Stimulated activated CD4-positive, alpha-beta T cell treated with anti-CD3 and anti-CD28 coated beads, Interleukin-15, amount 100 ng/mL, for 1 hour (primary cell): ENCODE measurements at places on chromosomes 2 and 18.
A peak's percentile ranks its signal among the peaks of the same experiment; 100 is the strongest.

DNA sequence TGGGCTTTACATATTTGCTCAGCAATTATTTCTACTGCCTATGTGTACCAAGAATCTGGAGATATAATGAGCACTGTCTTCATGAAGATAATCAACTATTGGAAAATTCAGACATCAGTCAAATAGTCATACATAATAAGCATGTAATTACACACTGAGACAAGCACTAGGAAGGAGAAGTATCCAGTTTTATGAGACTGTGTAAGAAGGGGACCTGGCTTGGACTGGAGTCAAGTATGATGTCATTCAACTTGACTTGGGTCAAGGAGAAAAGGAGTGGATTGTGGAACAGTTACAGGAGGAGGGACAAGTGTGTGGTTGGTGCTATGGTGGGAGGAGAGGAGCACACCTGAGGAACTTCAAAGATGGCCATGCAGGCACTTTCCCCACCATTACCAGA is 419.8 kb upstream of the TRIB2 start:
- no peak for DNase-seq

DNA sequence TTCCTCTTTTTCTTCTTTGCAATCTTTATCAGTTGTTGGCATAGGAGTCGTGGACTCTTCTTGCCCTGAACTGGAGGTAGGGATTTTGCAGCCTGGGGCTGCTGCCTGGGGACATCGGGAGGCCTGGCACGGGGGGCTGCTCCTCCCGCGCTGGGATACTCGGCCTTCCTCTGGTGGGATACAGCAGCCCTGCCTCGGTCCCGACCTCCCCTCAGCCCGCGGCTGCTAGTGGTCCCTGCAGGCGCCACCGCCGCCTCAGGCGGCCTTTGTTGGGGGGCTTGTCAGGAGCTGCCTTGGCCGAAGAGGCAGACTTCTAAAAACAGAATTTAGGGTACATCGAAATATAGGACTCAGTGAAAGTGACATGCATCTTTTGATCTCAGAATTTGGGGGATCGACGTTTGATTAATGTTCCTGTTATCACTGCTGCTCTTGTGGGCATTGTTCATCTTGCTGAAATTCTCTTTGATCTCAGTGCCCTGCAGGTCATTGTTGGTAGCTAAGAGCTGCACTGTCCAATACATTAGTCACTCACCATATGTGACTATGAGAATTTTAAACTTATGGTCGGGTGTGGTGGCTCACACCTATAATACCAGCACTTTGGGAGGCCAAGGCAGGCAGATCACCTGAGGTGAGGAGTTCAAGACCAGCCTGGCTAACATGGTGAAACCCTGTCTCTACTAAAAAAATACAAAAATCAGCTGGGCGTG is 16.3 kb downstream of the POLR2D start:
- no peak for DNase-seq

GRCh38 chr2:113977060-113977659 is 87.3 kb downstream of the ACTR3 start:
- no peak for DNase-seq

DNA sequence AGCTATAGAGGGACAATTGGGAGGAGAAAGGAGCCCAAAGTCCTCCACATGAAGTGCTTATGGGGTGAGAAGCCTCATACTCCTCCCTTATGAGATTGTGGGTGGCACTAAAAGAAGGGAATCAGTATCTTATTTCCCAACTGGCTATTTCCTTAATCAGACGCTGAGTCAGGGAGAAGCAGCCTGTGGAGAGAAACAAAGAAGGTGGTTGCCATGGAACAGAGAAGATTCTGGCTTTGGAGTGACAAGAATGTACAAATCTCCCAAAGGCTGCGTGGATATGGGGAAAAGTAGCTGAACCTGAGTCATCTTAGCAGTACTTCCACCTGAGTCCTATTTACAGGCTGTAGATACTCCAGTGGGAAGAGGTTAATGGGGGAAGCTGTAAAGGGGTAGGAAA is 115.8 kb upstream of the CWC22 start:
- no peak for DNase-seq

DNA sequence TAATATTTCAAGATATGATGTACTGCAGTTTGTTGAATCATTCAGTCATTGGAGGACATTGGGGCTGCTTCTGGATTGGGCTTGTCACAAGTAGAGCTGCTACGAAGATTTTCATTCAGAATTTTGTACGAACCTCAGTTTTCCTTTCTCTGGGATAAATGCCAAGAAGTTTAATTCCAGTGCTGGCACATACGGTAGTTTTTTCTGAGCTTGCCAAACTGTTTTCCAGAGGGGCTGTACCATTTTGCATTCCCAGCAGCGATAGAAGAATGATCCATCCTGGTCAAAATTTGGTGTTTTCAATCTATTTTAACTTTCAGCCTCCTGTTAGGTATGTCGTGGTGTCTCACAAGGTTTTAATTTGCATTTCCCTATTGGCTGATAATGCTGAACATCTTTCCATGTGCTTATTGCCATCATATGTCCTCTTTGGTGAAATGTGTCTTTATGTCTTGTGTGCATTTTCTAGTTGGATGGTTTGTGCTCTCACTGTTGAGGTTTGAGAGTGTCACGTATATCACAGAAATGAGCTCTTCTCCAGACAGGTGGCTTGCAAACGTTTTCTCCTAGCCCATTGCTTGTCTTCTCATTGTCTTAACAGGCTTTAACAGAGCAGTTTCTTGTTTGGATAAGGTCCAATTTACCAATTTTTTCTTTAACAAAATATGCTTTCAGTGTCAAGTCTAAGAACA is 612.6 kb downstream of the GALR1 start:
- no peak for DNase-seq

- no peak for DNase-seq
Observed at GRCh38 chr2:154097833-154098398, 226.2 kb downstream of the GALNT13 start.

GRCh38 chr2:119630121-119630520 is 48.9 kb upstream of the TMEM177 start:
- no peak for DNase-seq

DNA sequence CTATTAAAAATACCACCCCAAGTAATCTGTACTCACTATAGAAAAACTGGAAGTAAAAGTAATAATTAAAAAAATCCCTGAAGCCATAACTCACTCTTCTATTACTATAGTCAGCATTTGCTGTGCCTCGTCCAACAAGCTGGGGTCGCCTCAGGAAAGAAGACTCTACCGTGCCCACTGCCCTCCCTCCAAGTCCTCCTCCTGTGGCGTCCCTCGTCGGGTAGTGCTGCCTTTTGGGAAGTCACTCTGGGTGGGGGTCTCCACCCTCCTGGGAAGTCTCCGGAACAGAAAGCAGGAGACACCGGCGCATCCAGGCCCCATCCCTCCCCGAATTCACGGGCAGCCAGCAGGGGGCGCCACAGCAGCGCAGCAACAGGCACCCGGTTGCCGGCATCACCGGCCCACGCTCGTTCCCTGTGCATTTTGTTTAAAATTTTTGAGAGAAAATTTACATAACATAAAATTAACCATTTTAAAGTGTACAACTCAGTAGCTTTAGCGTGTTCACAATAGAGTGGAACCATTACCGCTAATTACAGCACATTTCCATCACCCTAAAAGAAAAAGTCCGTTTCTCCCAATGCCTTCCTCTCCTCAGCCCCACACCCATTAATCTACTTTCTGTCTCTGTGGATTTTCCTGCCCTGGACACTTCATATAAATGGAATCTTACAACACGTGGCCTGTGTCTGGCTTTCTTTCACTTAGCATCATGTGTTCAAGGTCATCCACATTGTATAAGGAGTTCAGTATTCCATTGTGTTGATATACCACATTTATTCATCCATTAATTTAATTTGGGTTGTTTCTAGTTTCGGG is 62.2 kb downstream of the ADNP2 start:
- DNase-seq = peak; percentile 28

GRCh38 chr2:37891846-37892435 is 33.1 kb upstream of the RMDN2 start:
- DNase-seq = no peak
